NCI-H2107 (cell line): ENCODE measurements at places on chromosomes 5 and 9.
A peak's percentile ranks its signal among the peaks of the same experiment; 100 is the strongest.

- DNase-seq = peak; percentile 34
Measured at GRCh38 chr9:3181049-3181953, 337.4 kb upstream of the PUM3 start.

- no peak for DNase-seq
Measured at GRCh38 chr5:98109561-98110006, 663.9 kb upstream of the RGMB start.

- DNase-seq = no peak
Measured at GRCh38 chr9:134693011-134693410, 51.4 kb downstream of the COL5A1 start.

DNA sequence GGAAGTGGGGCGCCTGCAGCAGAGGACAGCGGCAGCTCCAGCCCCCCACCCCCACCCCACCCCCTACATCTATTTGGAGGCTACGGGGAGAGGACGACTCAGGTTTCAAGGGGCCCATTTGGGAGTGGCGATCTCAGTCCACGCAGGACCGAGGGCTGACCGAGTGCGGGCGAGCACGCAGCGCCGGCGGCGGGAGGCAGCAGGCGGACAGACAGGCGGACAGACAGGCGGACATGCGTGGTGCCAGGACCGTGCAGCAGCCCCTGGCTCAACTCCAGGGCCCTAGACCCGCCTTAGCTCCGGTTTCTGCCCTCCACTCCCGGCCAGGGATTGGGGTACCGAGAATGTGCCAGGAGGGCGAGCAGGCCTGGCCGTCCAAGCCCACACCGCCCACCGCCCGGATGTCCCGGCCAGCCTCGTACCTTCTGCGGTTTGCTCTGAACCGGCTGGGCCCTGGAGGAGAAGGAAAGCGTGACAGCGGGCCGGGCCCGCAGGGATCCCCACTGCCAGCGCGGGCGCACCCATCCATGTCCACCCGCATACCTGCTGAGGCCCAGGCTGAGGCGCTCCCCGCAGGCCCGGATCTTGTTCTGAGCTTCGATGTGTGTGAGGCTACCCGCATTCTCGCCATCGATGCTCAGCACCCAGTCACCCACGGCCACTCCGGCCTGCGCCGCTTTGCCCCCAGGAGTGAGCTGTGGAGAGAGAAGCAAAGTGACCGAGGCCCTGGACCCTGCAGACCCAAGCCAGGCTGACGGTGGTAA is 5.2 kb downstream of the PDLIM7 start:
- DNase-seq = no peak

- no peak for DNase-seq
Measured at GRCh38 chr9:89001917-89002540, 10.8 kb downstream of the S1PR3 start.
